ENCODE measurements at places on chromosomes 7 and 10.

GRCh38 chr7:122543166-122543565, 155.8 kb downstream of the RNF133 start:
- H3K36me3 ChIP-seq: no peaks in the 10 kb centered on the region
- H3K4me3 ChIP-seq: no peak overlapping the region
- H3K27ac ChIP-seq: no peak overlapping the region
- H3K4me1 ChIP-seq: no peaks in the 10 kb centered on the region
- no peak for DNase-seq

DNA sequence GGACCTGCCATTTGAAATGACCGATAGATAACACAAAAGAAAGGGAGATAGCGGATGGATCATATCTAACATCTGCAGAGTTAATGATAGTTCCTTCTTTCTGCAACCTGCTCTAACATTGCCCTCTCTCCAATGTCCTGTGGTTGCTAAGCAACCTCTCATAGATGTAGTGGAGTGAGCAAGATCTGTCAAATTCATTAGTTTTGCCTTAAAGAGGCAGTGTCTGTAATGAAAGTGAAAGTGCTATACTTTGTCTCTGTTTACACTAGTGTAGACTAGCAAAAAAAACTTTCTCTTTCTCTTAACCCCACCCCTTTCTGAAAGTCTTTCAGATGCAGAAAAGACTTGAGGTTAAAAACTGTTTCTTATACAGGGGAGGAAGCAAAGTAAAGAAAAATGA, 1196.9 kb downstream of the SORCS3 start:
- DNase-seq: no peak
- peaks cover 32% of the 10 kb centered on the region for H3K4me1 ChIP-seq
- no peaks in the 10 kb centered on the region for H3K27me3 ChIP-seq
- no peaks in the 10 kb centered on the region for H3K36me3 ChIP-seq
- H3K27ac ChIP-seq: no peak overlapping the region

- no peak overlapping the region for H3K4me3 ChIP-seq
- no peak overlapping the region for H3K27ac ChIP-seq
- no peaks in the 10 kb centered on the region for H3K4me1 ChIP-seq
- H3K36me3 ChIP-seq: no peaks in the 10 kb centered on the region
Observed at GRCh38 chr7:40239755-40240303, 105.0 kb downstream of the SUGCT start.

GRCh38 chr7:137146012-137146455, 197.5 kb downstream of the PTN start:
- no peak for DNase-seq
- no peaks in the 10 kb centered on the region for H3K27me3 ChIP-seq
- H3K4me3 ChIP-seq: no peak overlapping the region
- no peaks in the 10 kb centered on the region for H3K36me3 ChIP-seq

- no peaks in the 10 kb centered on the region for H3K36me3 ChIP-seq
- no peak overlapping the region for H3K4me3 ChIP-seq
Observed at GRCh38 chr10:69848454-69848853, 46.7 kb downstream of the COL13A1 start.

DNA sequence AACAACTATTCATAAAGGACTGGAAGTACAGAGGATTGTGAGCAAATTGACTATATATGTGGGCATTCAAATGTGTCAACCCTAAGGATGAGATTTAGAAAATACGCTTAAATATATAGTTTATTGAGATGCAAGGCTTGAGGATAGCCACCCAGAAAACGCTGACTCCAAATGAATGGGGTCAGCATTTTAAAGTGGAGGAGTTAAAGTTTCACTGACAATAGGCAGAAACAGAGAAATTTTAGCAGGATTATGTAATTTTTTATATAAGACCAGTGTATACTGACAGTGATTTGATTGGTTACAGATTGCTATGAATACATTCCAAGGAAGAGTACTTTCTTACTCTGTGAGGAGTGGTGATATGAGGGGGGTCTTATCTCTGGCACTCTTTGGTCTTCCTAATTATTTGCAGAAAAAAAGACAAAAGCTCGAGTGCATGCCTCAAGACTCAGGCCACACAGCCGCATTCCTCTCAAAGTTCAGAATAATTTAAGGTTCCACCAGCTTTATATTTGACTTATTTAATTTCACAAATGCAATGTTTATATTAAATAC, 38.6 kb upstream of the ARL4A start:
- no peaks in the 10 kb centered on the region for H3K36me3 ChIP-seq
- no peak for DNase-seq
- H3K4me3 ChIP-seq: no peak overlapping the region
- no peak overlapping the region for H3K27ac ChIP-seq
- no peaks in the 10 kb centered on the region for H3K27me3 ChIP-seq

DNA sequence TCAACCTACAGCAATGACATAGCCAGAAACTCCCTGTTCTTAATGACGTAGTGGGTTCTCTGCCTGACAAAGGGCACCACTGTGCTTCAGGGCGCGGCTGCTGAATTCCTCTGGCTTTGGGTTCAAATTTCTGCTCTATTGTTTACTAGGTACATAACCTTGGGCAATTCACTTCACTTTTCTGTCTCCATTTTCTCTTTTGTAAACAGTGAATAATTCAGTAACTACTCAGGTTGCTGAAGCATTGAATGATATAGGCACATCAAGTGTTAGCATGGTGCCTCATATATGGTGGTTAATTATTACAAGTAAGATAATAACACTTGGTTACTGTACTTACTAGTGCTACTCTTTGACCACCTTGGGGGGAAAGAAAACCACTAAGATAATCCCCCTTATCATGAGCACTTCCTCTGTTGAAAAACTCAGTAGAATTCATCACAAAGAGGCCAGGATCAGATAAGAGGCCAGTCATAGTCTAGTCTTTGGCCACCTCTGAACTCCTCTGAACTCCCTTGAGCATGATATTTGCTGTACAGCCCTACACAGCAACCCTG, 92.0 kb upstream of the AHR start:
- H3K27ac ChIP-seq: no peak overlapping the region
- no peaks in the 10 kb centered on the region for H3K4me1 ChIP-seq
- no peak overlapping the region for H3K4me3 ChIP-seq
- no peak for DNase-seq

DNA sequence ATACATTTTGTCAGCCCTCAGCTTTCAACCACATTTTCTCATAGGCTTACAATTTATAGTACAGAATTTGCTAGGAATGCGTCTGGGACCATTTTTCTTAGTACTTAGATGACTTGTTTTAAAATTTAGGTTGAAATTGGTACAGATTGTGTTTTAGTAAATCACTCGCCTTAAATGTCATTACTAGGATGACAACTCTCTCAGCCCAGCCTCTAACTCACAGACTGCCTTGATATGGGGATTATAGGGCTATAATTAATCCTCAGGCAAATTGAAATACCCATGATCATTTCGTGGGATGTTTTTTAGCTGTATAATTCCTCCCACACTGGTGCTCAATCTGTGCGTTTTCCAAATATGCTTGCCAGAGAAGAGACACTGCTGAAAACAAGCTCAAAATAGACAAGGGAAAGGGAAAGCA, 299.7 kb upstream of the AKR1E2 start:
- no peak overlapping the region for H3K4me3 ChIP-seq

GRCh38 chr7:4131063-4131462, 551.0 kb upstream of the FOXK1 start:
- H3K27me3 ChIP-seq: no peaks in the 10 kb centered on the region
- H3K27ac ChIP-seq: no peak overlapping the region
- DNase-seq: no peak

GRCh38 chr10:96690755-96691730, 29.3 kb downstream of the PIK3AP1 start:
- no peaks in the 10 kb centered on the region for H3K36me3 ChIP-seq
- no peak overlapping the region for H3K27ac ChIP-seq
- H3K4me3 ChIP-seq: no peak overlapping the region
- no peak for DNase-seq
- no peaks in the 10 kb centered on the region for H3K27me3 ChIP-seq
- H3K4me1 ChIP-seq: no peaks in the 10 kb centered on the region

- H3K4me3 ChIP-seq: no peak overlapping the region
- no peaks in the 10 kb centered on the region for H3K4me1 ChIP-seq
- no peak overlapping the region for H3K27ac ChIP-seq
- H3K36me3 ChIP-seq: no peaks in the 10 kb centered on the region
- H3K27me3 ChIP-seq: no peaks in the 10 kb centered on the region
Observed at GRCh38 chr10:44035474-44036197, 349.3 kb downstream of the CXCL12 start.
